ENCODE measurements at places on chromosomes 11 and 22. TPM values are rescaled to one million over a fixed set of nuclear protein-coding genes. Genes with fewer than 3 reads are reported as not detected.

The SHANK3 gene
- total RNA-seq, result 0.86 TPM

The APOL5 gene
- total RNA-seq, result not detected

The B3GAT1 gene
- total RNA-seq, result not detected

The GTSE1 gene
- 10.4 TPM for total RNA-seq

The JAM3 gene
- 48.8 TPM for total RNA-seq
